ENCODE measurements at places on chromosomes 6 and 20. TPM values are rescaled to one million over a fixed set of nuclear protein-coding genes. Genes with fewer than 3 reads are reported as not detected.

GRCh38 chr20:11429889-11430519 is 487.7 kb upstream of the BTBD3 start:
- no peaks in the 10 kb centered on the region for H3K4me1 ChIP-seq
- no peak overlapping the region for H3K27ac ChIP-seq
- H3K4me3 ChIP-seq: no peak overlapping the region
- H3K27me3 ChIP-seq: no peaks in the 10 kb centered on the region
- H3K36me3 ChIP-seq: no peaks in the 10 kb centered on the region

Gene SLC25A27
- total RNA-seq: 0.70 TPM

GRCh38 chr6:154849475-154849874 is 116.3 kb downstream of the SCAF8 start:
- no peak for DNase-seq
- peaks cover 27% of the 10 kb centered on the region for H3K36me3 ChIP-seq
- H3K4me3 ChIP-seq: no peak overlapping the region
- no peaks in the 10 kb centered on the region for H3K27me3 ChIP-seq

Gene ME1
- 0.25 TPM for total RNA-seq

- H3K27me3 ChIP-seq: no peaks in the 10 kb centered on the region
- no peaks in the 10 kb centered on the region for H3K36me3 ChIP-seq
- peaks cover 26% of the 10 kb centered on the region for H3K4me1 ChIP-seq
- H3K27ac ChIP-seq: peak overlapping the region; percentile 79
Measured at GRCh38 chr6:37134396-37135191, 35.4 kb upstream of the PIM1 start.

Gene SLC32A1
- total RNA-seq: not detected

GRCh38 chr20:3798908-3799248 is 2.8 kb downstream of the CDC25B start:
- peak overlapping the region; percentile 99 for H3K4me3 ChIP-seq
- H3K36me3 ChIP-seq: peaks cover 64% of the 10 kb centered on the region
- H3K27me3 ChIP-seq: no peaks in the 10 kb centered on the region
- no peak for DNase-seq
- H3K27ac ChIP-seq: peak overlapping the region; percentile 93
- H3K4me1 ChIP-seq: peaks cover 56% of the 10 kb centered on the region

Gene SLC12A5
- total RNA-seq: not detected

- H3K27ac ChIP-seq: peak overlapping the region; percentile 52
- H3K4me3 ChIP-seq: no peak overlapping the region
- no peaks in the 10 kb centered on the region for H3K27me3 ChIP-seq
- H3K4me1 ChIP-seq: peaks cover 7% of the 10 kb centered on the region
Measured at GRCh38 chr20:44660581-44660980, 9.1 kb upstream of the ADA start.

GRCh38 chr20:25011831-25012241 is 19.3 kb upstream of the APMAP start:
- no peak overlapping the region for H3K27ac ChIP-seq
- no peaks in the 10 kb centered on the region for H3K27me3 ChIP-seq
- no peak overlapping the region for H3K4me3 ChIP-seq
- DNase-seq: no peak

Gene POM121L2
- total RNA-seq: not detected

- H3K36me3 ChIP-seq: no peaks in the 10 kb centered on the region
- no peaks in the 10 kb centered on the region for H3K4me1 ChIP-seq
- DNase-seq: no peak
- peaks cover 4% of the 10 kb centered on the region for H3K27me3 ChIP-seq
Measured at GRCh38 chr6:140988780-140989179, 1143.9 kb upstream of the GJE1 start.

DNA sequence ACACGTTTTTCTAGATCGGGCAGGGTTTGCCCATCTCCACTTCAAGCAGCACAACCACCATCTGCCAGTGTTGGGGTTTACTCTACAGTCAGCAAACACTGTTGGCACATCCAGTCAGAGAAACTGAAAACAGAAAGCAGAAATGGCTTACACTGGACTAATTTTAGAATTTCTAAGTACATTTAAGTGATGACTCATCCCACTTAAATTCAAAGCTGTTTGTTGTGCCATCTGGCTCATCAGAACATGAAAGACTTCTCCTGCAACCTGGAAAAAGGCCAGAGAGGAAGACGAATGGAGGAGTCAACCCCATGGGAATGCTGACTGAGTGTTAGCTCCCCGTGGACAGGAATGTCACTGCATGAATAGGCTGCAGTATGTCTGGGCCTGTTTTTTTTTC is 21.8 kb downstream of the FAM209B start:
- peak; percentile 15 for DNase-seq
- H3K4me1 ChIP-seq: peaks cover 8% of the 10 kb centered on the region
- peaks cover 5% of the 10 kb centered on the region for H3K27me3 ChIP-seq
- no peak overlapping the region for H3K4me3 ChIP-seq

GRCh38 chr6:166387642-166388289 is 5.0 kb upstream of the MPC1 start:
- no peaks in the 10 kb centered on the region for H3K36me3 ChIP-seq
- H3K4me3 ChIP-seq: no peak overlapping the region
- H3K27me3 ChIP-seq: no peaks in the 10 kb centered on the region
- no peak for DNase-seq

- no peaks in the 10 kb centered on the region for H3K4me1 ChIP-seq
- H3K27me3 ChIP-seq: peaks cover 29% of the 10 kb centered on the region
- H3K27ac ChIP-seq: no peak overlapping the region
- no peak for DNase-seq
- no peaks in the 10 kb centered on the region for H3K36me3 ChIP-seq
Measured at GRCh38 chr6:148367411-148368024, 24.9 kb downstream of the SASH1 start.

GRCh38 chr20:51500311-51500710 is 42.2 kb downstream of the NFATC2 start:
- peaks cover 82% of the 10 kb centered on the region for H3K4me1 ChIP-seq
- H3K36me3 ChIP-seq: peaks cover 58% of the 10 kb centered on the region
- DNase-seq: peak; percentile 79
- no peak overlapping the region for H3K4me3 ChIP-seq
- no peaks in the 10 kb centered on the region for H3K27me3 ChIP-seq

DNA sequence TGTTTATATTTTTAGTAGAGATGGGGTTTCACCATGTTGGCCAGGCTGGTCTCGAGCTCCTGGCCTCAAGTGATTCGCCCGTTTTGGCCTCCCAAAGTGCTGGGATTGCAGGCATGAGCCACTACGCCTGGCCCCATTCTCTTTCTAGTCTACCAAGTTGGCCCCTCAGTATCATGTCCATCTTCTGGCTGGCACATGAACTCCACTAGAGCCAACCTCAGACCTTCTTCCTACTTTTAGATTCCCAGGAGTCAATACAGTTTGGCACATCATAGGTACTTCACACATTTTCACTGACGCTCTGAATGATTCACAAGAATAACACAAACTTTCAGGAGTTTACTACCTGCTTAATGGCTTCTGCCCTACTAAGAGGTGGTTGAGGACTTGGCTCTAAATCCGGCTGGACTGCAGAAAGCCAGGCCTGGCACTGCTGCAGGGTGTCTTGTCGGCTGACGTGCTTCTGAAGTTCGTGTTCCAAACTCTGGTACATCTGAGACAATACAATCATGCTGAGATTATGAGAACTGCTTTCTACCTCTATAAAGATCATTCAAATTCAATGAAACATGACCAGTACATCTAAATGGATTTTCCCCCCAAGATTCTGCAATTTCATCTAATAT is 293.3 kb downstream of the SYNE1 start:
- no peak overlapping the region for H3K4me3 ChIP-seq
- peaks cover 1% of the 10 kb centered on the region for H3K27me3 ChIP-seq
- no peaks in the 10 kb centered on the region for H3K36me3 ChIP-seq
- no peaks in the 10 kb centered on the region for H3K4me1 ChIP-seq

Gene ADGRF1
- not detected for total RNA-seq

Gene TPBG
- not detected for total RNA-seq

DNA sequence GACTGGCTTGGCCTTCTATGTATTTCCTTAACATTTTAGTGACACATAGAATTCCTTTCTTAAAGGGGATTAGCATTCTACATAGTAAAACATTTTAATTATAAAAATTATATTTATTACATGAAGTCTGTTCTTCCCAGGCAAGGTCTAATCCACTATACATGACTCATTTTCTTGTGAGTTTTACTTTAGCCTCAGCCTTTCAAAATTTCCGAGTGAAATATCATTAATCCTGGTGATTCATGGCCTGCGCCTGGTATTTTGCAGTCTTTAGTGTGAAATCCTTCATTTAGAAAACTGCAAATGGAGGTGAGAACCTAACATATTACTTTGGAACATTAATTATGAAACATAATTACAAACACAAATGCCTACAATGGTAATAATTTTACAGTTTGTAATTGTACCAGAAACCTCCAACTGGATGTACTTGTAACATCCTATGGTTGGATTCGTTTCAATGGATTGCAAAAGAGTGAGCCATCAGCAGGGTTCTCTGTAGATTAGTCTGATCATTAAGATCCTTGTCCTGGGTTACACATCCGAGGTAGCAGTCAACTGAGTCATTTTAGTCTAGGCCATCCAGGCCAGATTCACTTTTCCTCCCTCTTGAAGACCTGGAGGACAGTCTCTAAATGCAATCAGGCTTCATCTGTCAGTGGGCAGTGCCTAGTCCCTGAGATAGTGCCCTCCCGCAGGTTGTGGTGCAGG is 272.0 kb downstream of the PACRG start:
- H3K4me3 ChIP-seq: no peak overlapping the region
- no peak for DNase-seq
- H3K4me1 ChIP-seq: no peaks in the 10 kb centered on the region
- no peak overlapping the region for H3K27ac ChIP-seq
- H3K27me3 ChIP-seq: no peaks in the 10 kb centered on the region

DNA sequence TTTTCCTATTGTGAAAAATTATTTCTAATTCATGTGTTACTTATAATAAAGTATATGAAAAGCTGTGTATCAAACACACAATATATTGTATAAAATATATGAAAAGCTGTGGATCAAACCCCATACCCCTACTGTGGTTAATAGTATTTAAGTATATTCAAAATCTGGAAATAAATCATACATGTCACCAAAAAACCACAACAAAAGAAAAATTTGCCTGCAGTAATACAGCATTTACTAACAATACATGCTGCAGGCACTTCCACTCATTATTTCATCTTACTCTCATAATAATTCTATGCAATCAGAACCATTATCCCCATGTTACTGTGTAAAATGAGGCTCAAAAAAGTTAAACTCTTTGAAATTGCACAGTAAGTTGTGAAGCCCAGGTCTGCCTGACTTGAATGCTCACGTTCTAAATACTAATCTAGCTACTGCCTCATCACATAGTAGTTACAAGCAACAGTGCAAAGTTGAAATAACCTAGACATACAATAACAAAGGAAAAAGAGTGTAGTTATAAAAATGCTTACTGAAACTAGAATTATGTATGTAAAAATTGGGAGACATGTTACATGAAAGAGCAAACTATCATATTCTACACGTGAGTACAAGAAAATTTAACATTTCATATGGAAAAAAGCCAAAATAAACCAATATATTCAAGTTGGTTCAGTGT is 61.7 kb downstream of the FAM217A start:
- H3K4me3 ChIP-seq: peak overlapping the region; percentile 86
- H3K27ac ChIP-seq: peak overlapping the region; percentile 97
- peaks cover 32% of the 10 kb centered on the region for H3K36me3 ChIP-seq
- no peaks in the 10 kb centered on the region for H3K27me3 ChIP-seq
- H3K4me1 ChIP-seq: peaks cover 46% of the 10 kb centered on the region
- no peak for DNase-seq

Gene OPN5
- total RNA-seq: not detected

- DNase-seq: no peak
- peaks cover 18% of the 10 kb centered on the region for H3K27me3 ChIP-seq
- no peak overlapping the region for H3K27ac ChIP-seq
- H3K36me3 ChIP-seq: no peaks in the 10 kb centered on the region
- no peaks in the 10 kb centered on the region for H3K4me1 ChIP-seq
Measured at GRCh38 chr6:168756009-168756634, 315.1 kb downstream of the SMOC2 start.

DNA sequence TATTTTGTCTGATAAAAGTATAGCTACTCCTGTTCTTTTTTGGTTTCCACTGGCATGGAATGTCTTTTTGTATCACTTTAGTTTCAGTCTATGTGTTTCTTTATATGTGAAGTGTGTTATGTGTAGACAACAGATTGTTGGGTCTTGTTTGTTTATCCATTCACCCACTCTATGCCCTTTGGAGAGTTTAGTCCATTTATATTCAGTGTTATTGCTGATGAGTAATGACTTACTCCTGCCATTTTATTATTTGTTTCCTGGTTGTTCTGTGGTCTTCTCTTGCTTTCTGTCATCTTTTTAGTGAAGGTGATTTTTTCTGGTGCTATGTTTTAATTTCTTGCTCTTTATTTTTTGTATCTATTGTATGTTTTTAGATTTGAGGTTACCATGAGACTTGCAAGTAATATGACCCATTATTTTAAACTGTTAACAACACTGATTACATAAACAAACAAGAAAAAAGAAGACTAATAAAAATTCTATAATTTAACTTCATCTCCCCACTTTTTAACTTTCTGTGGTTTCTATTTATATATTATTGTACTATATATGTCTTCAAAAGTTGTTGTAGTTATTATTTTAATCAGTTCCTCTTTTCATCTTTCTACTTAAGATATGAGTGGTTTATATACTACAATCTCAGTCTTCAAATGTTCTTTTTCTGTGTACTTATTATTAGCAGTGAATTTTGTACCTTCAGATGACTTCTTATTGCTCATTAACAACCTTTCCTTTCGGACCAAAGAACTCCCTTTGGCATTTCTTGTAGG is 323.4 kb downstream of the BTBD9 start:
- H3K36me3 ChIP-seq: no peaks in the 10 kb centered on the region
- H3K4me1 ChIP-seq: no peaks in the 10 kb centered on the region
- no peak overlapping the region for H3K27ac ChIP-seq
- no peak overlapping the region for H3K4me3 ChIP-seq

- H3K4me3 ChIP-seq: peak within 1 kb of the TSS; percentile 26
- H3K27ac ChIP-seq: no peak within 1 kb of the TSS
- H3K36me3 ChIP-seq: no peaks in the 10 kb centered on the region
- peaks cover 23% of the 10 kb centered on the region for H3K27me3 ChIP-seq
Measured at GRCh38 chr6:83511901-83512681, at the start of gene PRSS35. Gene PRSS35, plus strand, starts transcription at chr6:83512534. Its CDS starts 10,908 bp downstream, at chr6:83523442.

- no peak overlapping the region for H3K27ac ChIP-seq
- H3K27me3 ChIP-seq: peaks cover 2% of the 10 kb centered on the region
- H3K4me1 ChIP-seq: no peaks in the 10 kb centered on the region
Measured at GRCh38 chr6:81735756-81736380, 16.6 kb downstream of the TENT5A start.

Gene BTNL2
- total RNA-seq: not detected

DNA sequence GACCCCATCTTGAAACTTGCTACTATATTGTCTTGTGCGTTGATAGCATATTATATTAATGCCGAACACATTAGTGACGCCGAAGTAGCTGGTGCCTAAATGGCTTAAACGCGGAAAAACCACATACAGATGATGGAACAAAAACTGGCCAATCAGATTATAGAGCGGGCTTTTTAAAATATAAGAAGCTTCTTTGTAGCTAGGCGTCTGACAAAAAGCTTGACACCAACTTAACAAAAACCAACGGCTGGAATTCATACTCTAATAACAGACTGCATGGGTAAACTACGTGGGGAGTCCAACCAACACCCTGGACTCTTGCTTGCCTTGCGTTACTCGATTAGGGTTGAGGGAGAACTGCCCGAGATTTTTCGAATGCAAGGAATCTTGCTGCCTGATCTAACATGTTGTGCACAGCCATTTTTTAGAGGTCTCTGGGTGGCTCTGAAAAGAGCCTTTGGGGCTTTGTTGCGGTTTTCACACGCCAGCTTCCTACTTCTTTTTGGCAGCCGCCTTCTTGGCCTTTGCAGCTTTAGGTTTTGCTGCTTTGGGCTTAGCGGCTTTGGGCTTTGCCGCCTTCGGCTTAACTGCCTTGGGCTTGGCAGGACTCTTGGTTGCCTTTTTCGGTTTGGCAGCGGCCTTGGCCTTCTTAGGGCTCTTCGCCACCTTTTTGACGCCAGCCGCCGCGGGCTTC is 45.7 kb downstream of the OR2B2 start:
- H3K27ac ChIP-seq: peak overlapping the region; percentile 98
- no peaks in the 10 kb centered on the region for H3K27me3 ChIP-seq
- H3K4me3 ChIP-seq: peak overlapping the region; percentile 91
- peak; percentile 83 for DNase-seq

Measured in activated CD8-positive, alpha-beta T cell treated with anti-CD3 and anti-CD28 coated beads for 36 hours (primary cell).